ENCODE measurements at places on chromosomes 3 and 15.

GRCh38 chr15:81886591-81886990 lies 159.2 kb downstream of the MEX3B start:
- no peak for DNase-seq

DNA sequence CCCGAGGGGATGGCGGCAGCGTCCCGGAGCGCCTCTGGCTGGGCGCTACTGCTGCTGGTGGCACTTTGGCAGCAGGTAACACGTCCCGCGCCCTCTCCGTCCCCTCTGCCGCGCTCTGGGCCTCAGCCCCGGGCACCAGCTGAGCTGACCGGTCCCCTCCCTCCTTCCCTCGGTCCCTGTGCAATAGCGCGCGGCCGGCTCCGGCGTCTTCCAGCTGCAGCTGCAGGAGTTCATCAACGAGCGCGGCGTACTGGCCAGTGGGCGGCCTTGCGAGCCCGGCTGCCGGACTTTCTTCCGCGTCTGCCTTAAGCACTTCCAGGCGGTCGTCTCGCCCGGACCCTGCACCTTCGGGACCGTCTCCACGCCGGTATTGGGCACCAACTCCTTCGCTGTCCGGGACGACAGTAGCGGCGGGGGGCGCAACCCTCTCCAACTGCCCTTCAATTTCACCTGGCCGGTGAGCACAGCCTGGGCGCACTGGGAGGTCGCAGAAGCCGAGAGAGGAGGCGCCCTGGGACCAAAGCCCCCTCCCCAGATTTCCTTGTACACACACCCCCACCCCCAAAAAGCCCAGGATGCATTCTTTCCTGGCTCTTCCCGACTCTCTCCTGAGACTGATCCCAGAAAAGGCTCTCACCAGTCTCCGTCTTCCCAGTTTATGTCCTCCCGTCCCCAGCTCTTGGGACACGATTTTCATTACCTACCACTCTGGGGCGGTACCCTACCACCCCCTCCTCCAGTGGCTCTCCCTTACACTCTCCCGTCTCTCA lies 705 bp downstream of the DLL4 start:
- DNase-seq, result no peak

DNA sequence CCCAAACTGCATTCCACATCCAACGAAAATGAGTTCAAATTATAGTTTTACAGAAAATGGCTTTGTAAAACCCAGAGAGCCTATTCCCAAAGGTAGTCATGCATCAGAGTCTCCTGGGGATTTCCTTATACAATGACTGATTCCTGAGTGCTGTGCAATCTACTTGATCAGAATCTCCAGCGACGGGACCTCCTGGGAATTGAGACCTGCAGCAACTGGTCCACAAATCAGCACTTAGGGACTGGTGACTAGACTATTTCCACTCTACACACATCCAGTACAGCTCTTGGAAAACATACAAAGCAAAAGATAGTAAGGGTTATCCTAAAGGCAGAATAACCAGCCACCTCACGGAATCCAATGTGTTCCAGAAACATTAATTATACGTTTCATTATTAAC lies 871.0 kb upstream of the CFAP20DC start:
- DNase-seq, result no peak

- DNase-seq, result no peak
These were observed 9.5 kb downstream of the ANAPC13 start for GRCh38 chr3:134476306-134476705.

GRCh38 chr3:122754929-122755328 lies 38.7 kb downstream of the HSPBAP1 start:
- peak; percentile 1 for DNase-seq

GRCh38 chr3:141578202-141578973 lies 91.6 kb downstream of the RASA2 start:
- DNase-seq, result no peak

DNA sequence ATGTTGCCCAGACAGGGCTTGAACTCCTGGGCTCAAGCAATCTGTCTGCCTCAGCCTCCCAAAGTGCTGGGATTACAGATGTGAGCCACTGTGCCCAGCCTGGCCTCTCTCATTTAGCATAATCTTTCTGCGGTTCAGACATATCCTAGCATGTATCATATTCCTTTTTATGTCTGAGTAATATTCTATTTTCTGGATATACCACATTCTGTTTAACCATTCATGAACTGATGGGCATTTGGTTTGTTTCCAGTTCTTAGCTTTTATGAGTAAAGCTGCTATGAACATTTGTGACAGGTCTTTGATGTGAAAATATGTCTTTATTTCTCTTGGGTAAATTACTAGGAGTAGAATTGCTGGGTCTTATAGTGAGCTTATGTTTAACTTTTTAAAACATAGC lies 23.5 kb downstream of the FAM81A start:
- no peak for DNase-seq

DNA sequence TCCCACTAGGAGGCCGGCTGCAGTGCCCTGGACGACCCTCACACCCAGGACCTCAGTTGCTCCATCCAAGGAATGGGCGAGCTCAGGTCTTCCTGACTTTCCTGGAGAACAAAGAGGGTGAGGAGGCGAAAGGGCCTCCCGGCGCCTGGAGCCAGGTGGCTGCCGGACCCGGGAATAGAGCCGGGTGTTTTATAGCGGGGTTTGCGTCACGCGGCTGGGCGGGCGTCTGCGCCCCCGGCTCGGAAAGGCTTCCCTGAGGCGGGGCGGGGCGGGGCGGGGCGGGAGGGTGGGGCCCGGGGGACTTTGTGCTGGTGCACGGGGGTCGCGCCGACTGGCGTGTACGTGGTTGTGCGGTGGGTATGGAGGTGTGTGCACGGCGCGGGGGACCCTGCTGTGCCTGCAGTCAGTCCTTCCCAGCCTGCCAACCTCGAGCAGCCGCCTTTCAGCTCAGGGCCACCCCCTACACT lies 4.6 kb upstream of the PRKCD start:
- DNase-seq, result no peak

DNA sequence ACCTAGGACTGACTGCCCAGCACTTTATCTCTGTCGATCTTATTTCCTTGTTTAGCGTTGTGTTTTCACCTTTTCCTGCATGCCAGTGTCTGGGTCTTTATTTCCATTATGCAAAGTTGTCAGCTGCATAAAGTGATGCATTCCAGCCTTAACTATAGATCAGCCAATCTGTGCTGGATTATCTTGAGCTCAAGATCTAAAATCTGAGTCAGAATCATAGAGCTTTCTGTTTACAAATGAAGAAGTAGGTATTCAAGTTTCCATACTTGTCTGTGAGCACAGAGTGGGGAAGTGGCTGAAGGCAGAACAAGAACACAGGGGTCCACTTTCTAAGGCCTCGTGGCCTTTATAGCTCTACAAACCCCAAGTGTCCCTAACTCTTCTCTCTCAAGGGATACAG lies 82.4 kb upstream of the PLCL2 start:
- no peak for DNase-seq

- DNase-seq, result no peak
These were observed 237.4 kb downstream of the TBL1XR1 start for GRCh38 chr3:176959867-176960266.

GRCh38 chr15:88546248-88547129 lies at the start of gene DET1:
Gene DET1 (minus strand): TSS chr15:88546681. CDS start chr15:88531705, 14,976 bp downstream.
- DNase-seq, result peak; percentile 95

GRCh38 chr15:96818861-96819260 lies 488.4 kb downstream of the NR2F2 start:
- no peak for DNase-seq

DNA sequence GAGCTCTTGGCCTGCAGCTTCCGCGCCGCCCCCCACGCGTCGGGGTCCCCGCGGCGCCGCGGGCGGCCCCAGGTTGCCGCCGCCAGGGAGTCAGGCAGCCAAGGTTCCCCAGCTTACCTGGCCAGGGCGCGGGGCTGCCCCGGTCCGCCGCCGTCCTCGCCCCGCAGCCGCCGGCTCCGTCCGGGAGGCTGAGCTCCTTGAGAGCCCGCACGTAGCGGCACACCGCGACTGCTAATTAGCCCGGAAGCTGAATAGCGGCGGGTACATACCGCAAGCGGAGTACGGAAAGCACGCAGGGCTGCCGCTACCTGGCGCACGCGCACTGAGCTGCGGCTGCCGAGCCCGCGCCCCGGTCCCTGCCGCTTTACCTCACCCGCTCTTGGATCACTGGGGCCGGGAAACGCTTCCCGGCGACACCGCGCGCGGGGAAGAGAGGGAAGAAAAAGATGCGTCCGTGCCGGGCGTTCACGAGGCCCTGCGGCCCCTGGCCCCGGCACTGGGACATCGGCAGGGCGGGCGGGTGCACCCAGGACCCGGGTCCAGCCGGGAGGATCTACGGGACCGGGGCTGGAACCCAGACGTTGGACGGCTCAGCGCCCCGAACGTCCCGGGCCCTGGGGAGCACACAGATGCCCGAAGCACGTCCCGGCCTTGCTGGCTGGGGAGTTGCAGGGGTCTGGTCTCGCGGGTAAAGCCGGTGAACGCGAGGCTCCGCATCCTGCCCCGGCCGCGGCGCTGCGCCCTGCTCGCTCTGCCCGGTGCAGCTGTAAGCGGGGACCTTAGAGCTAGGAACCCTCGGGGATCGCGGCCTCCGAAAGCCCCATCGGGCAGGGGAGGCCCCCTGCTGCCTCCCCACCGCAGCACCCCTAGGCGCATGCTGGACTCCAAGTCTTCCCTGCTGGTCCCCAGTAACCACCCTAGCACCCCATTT lies at the start of gene GOLGA8B:
TSS of gene GOLGA8B (minus strand) at position 253 of the 931 bp plus-strand sequence. CDS start 47,739 bp downstream, outside the sequence.
- DNase-seq, result peak; percentile 75

- DNase-seq, result no peak
These were observed 28.3 kb downstream of the RPLP1 start for GRCh38 chr15:69480932-69481331.

GRCh38 chr3:110414855-110415254 lies 656.8 kb upstream of the NECTIN3 start:
- no peak for DNase-seq

DNA sequence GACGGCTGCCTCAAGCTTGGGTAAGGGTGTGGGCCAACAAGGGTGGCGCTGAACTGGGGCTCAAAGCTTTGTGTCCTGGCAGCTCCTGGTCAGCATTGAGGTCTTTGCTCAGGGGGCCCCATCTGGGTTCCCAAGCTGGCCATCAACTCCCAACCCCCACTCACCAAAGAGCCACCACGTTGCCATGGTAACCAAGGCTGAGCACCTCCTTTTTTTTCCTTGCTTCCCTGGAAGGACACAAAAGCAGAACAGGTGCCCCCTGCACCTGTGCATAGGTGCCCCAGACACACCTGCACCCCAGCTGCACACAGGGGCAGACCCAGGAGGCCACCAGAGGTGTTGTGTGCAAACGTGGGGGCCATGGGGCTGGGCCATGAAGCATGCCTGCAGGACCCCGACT lies 16.5 kb downstream of the UROC1 start:
- DNase-seq, result no peak

GRCh38 chr15:98446083-98446482 lies 202.3 kb upstream of the IGF1R start:
- DNase-seq, result no peak

- no peak for DNase-seq
These were observed 75.3 kb downstream of the SYNPR start for GRCh38 chr3:63353383-63353782.

- no peak for DNase-seq
These were observed 112.6 kb downstream of the ERC2 start for GRCh38 chr3:56355570-56356185.

DNA sequence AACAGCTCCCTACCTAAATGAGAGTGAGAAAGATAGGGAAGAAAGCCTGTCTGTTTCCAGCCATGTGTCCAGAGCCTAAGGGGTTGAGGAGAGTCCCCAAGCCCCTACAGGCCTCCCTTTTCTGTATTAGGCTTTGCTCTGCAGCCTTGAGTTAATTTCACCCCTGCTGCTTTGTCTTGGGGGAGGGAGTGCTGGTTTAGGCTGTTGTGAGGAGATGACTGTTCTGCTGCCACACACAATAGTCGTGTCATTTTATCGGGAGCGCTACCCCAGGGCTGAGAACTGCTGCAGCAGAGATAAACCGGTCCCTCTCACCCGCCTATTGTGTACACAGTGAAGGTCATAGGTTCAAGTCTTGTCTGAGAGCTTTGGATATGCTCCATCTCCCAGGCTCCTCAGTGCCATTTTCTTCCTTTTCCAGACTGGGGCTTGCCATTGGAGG lies 1.4 kb downstream of the ZNF609 start:
- DNase-seq, result no peak

DNA sequence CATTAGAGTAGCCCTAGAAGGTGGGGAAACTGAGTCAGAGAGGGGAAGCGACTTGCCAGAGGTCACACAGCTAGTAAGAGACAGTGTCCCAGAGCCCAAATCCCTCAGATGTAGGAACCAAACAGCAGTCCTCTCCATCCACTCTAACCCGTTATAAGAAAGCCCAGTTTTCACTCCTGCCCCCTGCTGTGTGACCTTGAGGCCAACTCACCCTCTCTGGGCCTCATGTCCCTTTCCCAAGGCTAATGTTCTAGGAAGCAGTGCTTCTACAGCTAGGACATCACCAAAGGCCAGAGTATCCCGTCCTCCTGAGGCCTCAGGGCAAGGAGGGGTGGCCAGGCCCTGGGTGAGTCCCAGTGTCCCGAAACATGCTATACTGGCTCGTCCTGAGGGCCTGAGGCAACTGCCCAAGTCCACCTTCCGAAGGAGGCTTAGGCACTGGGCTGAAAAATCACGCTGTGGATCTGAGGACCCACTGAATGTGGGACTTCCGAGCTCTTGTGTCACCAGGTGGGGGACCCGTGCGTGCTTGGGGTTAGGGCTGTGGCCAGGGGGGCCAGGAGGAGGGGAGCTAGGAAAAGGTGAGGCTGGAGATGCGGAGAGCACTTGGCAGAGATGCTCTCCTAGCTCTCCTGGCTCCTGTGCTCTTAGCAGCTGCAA lies 109.2 kb upstream of the SLC6A11 start:
- no peak for DNase-seq

GRCh38 chr3:143751643-143752178 lies 96.6 kb downstream of the SLC9A9 start:
- no peak for DNase-seq

DNA sequence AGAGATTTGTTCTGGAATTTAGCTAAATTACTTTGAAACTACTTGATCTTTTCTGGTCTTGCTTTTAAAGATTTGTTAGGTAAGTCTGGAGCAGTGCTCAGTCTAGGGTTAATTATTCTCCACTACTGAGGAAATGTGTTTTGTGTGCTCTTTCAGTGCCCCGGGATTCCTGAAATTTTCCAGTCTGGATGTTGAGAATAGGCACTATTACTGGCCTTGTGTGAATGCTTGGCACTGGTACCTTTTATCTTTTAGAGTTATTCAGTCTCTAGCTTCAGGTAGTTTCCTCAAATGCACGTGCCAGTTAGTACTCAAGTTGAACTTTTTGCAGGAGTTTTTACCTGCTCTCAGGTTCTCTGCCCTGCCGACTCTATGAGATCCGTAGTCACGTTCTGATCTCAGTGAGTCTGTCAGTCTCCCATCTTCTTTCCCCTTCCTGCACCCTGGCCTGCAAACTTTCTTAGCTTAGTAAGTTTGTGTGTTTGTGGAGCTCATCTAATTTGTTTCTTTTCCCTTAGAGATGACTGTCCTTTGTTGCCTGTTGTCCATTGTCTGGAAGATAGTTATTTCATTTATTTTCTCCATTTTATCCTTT lies 39.5 kb downstream of the TCF12 start:
- no peak for DNase-seq

DNA sequence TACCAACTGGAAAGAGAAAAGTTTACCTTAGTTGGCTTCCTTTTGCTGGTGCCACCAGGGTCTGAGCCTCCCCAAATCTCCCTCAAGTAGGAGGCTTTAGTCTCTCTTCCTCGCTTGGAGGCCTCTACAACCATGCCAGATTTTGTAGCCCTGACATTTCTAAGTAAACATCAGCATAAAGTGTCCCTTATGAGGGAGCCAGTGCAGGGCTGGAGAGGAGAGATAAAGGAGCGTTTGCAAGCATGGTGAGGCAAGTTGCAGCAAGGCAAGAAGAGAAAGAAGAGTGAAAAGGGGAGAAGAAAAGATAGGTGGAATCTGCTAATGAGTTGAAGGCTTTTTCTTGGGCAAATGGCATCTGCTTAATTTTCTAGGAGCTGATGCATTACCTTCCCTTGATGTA lies 82.7 kb upstream of the FNDC3B start:
- DNase-seq, result no peak

Measured in stimulated activated CD8-positive, alpha-beta memory T cell treated with anti-CD3 and anti-CD28 coated beads, Interleukin-7, amount 100 ng/mL, for 4 hours (primary cell).